ENCODE measurements at places on chromosomes 12 and 14.

DNA sequence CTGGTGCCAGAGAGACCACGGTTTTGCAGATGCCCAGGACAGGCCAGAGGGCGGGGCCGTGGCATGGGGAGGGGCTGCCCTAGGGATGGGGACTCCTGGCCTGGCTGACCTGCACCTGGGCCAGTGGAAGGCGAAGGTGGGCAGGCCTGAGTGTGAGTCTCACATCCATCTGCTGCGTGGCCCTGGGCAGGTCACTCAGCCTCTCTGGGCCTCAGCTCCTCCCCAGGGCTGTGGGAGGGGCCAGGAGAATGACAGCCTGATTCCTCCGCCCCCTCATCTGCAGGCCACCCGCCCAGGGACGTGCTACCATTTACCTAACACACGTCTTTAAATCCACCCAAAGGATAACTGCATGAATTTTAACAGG, 90.9 kb downstream of the GALNT9 start:
- no peak for DNase-seq

GRCh38 chr12:22656376-22656775, 31.4 kb downstream of the ETNK1 start:
- DNase-seq: no peak

GRCh38 chr12:104012331-104012730, 37.7 kb downstream of the GLT8D2 start:
- DNase-seq: no peak

GRCh38 chr14:52352061-52352491, 38.0 kb downstream of the PTGER2 start:
- no peak for DNase-seq

GRCh38 chr12:10068644-10069043, 30.1 kb downstream of the CLEC1A start:
- DNase-seq: no peak

DNA sequence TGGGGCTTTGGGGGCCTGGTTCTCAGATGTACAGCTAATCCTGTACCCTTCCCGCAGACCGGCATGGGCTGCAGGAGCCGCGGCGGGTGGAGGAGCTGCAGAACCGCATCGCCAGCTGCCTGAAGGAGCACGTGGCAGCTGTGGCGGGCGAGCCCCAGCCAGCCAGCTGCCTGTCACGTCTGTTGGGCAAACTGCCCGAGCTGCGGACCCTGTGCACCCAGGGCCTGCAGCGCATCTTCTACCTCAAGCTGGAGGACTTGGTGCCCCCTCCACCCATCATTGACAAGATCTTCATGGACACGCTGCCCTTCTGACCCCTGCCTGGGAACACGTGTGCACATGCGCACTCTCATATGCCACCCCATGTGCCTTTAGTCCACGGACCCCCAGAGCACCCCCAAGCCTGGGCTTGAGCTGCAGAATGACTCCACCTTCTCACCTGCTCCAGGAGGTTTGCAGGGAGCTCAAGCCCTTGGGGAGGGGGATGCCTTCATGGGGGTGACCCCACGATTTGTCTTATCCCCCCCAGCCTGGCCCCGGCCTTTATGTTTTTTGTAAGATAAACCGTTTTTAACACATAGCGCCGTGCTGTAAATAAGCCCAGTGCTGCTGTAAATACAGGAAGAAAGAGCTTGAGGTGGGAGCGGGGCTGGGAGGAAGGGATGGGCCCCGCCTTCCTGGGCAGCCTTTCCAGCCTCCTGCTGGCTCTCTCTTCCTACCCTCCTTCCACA, 7.6 kb downstream of the NR4A1 start:
- no peak for DNase-seq

GRCh38 chr14:92973798-92974372, 50.9 kb downstream of the CHGA start:
- no peak for DNase-seq

GRCh38 chr14:51780006-51780692, 80.3 kb upstream of the GNG2 start:
- DNase-seq: no peak

DNA sequence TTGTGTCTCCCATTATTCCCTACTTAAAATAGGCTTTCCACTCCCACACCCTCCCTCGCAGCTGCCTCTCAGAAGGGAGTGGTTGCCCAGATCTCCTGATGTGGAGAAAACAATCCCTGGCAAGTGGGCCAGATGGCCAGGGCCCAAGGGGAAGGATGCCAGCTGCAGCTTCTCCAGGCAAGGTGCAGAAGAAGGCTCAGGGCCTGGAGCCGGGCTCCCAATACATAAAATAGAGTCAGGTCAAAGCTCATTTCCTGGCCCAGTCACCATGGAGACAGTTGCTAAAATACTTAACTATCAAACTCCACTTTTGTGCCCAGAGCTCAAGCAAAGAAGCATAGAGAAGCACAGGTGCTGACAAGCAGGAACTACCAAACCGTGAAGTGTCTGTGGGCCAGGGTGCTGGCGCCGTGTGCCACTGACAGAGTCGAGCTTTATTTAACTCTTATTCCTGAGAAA, 45.7 kb upstream of the ITPR2 start:
- DNase-seq: no peak

- DNase-seq: no peak
Observed at GRCh38 chr12:78568321-78569020, 296.1 kb upstream of the SYT1 start.

DNA sequence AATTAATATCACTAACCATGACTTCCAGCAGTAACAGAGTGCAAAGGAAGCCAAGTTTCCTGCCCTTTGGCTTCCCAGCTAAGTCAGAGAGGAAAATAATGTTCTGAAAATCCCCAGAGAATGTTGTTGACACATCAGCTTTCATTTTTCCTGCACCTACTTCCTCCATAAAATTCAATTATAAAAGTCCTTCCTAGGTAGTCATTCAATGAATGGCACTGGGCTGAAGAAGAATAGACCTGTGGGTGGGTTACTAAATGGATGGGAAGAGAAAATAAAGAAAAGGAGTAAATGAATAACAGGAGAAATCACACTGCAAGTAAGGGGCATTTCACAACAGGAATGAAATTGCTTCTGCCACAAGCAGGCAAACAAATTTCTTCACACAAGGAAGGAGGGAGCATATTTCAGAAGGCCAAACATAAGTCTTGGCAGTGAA, 73.2 kb upstream of the MDM1 start:
- DNase-seq: no peak

DNA sequence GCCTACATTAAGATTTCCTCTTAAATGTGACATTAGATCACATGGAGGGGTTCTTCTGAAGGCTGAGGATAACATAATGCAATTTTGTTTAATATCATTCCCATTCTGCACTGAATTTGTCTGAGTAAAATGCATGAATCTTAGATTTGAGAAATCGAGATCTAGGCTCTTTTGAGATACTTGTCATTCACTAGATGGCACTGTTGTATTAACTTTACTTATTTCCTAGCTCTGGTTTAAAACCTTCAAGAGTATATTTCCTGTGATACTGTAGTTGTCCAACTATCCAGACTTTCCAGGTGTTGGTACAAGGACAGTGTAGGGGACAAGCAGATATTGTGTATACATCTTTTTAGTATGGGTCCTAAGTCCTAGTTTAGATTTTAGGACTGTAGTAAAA, 91.7 kb upstream of the SEL1L start:
- DNase-seq: no peak

DNA sequence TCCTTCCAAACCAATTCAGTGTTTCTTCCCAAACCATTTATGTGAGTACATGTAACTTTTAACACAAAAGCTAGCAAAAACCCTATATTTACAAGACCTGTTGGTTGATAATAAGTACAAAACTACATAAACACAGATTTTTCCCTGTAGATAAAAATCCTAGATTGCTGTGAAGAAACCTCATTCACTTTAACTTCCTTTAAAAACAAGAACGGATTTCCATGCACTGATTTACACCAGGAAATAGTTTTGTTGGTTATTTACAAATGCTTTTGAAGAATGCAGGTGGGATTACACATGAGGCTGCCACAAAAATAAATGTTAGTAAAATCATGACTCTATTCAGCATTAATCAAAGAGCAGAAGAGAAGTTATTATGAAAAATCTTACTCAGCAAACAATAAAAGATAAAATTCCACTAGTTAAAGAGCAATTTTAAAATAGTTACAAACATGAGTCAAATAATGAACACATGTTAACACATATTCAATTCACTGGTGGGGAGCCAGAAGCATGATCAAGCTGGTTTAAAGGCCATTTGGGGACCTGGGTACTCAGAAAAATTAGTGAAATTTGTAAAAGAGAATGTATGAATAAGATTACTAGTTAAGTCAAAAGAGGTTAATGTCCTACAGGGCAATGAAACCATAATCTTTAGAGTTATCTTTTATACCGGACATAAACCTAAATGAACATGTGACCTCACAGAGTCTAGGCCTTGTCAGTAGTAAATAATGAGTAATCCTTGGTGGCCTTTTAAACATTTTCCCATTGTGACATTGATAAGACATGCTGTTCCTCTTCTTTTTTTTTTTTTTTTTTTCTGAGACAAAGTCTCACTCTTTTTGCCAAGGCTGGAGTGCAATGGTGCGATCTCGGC, 79.9 kb downstream of the PHLDA1 start:
- DNase-seq: no peak

DNA sequence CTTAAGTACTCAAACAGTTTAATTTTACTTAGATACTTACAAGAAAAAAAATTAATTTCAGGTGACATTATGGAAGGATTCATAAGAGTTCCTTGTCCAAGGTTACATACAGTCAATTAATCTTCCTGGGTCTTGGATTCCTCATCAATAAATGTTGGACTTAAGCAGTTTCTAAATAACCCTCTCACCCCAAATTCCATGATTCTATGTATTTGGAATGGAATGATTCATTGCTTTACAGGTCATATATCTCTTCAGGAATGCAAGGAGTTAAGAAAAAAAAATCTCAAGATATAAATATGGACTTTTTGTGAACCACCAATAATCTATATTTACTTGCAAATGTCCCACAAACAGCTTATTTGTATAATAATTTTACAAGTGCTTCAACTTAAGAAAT, 84.2 kb upstream of the BMP4 start:
- DNase-seq: no peak

GRCh38 chr12:50326590-50327284, 43.4 kb upstream of the LIMA1 start:
- no peak for DNase-seq

GRCh38 chr12:101940400-101940950, 63.1 kb downstream of the DRAM1 start:
- DNase-seq: no peak

- DNase-seq: no peak
Observed at GRCh38 chr12:49331380-49332222, 5.4 kb downstream of the C1QL4 start.

DNA sequence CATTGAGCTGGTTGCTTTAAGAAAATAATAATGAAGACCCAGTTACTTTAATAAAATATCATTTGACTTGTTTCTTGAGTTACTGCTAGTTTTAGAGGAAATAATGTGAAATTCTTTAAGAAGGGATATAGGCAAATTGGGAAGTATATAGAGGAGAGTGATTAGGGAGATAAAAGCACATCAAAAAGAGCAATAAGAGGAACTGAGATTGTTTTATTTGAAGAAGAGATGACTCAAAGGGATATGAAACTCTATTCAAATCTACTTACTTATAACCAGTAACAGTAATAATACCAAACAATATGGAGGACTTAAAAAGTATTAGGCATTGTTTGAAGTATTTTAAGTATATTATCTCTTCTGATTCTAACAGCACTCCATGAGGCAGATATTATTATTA, 37.1 kb downstream of the LRRK2 start:
- DNase-seq: no peak

DNA sequence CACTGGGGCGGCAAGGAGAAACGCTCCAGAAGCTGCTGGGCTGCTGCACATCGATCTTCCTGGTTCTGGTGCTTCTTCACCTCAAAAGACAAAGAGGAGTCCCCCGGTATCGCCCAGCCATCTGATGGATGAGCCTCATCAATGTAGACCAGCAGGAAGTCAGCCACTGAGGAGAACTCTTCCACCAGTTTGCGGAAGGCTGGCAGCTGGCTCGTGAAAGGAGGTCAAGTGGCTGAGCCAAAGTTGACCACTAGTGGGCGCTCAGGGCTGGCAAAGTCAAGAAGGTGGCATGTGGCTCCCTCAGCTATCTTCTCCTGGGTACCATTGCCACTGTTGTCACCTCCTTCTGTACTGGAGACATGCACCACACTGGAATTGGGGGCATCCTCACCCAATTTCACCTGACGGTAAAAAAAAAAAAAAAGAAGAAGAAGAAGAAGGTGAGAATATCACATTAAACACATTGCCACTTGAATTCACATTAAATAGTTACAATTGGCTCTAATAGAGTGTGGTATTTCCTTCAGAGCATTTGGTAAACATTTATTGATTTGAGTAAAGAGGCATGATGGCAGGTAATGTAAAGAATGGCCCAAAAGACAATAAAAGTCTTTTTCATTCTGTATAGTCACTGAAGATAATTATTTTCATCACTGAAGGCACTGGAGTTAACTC, 8.3 kb downstream of the DIO2 start:
- DNase-seq: no peak

- DNase-seq: no peak
Observed at GRCh38 chr14:83923842-83924241, 1606.1 kb upstream of the FLRT2 start.

DNA sequence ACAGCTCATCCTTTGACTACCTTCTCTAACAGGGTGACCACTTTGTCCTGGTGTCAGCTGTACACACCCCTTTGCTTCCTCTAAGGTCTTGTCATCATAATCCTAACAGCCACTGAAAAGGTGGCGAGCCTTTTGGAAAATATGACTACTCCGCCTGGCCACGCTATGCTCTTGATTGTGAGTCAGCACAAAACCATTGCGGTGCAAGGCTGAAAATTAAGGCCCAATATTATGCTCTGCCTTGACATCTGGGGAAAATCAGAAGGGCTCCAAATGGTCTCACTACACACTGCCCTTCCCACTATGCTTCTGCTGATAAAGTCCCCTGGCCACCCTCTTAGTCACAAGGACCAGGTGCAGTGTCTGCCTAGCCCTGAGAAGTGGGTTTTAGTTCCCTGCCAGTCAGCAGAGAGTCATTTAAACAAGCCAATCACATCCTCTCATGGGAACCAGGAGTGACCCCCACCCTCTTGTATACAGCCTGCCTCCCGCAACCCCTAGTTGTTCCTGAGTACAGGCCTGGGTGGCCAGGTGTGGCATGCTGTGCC, 34.3 kb downstream of the FGD6 start:
- no peak for DNase-seq

GRCh38 chr12:14999695-15000365, 27.0 kb downstream of the PDE6H start:
- DNase-seq: no peak

DNA sequence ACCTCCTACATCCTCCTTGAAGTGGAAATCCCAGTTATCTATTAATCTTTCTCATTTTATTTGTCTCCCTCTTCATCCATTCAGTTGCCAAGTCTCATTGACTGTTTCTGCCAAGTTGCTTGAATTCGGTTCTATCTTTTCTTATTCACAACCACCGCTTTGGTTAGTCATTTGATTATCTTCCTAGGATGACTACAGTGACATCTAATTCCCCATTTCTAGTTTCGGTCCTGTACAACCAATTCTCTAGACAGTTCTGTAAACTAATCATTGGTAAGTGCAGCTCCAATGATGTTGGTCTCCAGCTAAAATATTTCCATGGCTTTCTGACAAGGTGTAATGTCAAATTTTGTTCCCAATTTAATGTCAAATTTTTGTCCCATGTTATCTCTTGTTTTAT, 220.1 kb downstream of the ADAMTS20 start:
- no peak for DNase-seq

- DNase-seq: no peak
Observed at GRCh38 chr14:91862417-91862816, 4.9 kb downstream of the TC2N start.

Data from GM04503 (cell line).